ENCODE measurements at places on chromosomes 4 and X.

GRCh38 chr4:156609421-156609820 is 362.2 kb downstream of the PDGFC start:
- no peak for DNase-seq

GRCh38 chr4:15295421-15296162 is 132.2 kb upstream of the C1QTNF7 start:
- DNase-seq: no peak

DNA sequence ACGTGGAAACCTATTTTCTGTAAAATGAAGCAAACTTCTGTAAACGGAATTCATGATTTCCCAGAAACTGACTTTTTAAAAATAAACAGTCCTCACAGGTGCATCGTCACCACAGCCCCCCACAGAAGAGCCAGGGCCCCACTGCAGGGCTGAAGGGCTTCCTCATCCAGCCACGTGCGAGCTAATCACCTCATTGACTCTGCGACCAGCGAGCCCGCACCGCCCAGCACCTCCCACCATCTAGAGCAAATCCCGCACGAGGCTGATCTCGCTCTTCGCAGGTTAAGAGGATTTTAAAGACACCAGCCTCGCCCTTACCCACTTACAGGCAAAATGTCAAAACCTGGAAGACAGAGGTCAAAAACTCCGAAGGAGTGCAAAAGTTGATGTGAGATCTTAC is 14.8 kb downstream of the PPP2R3B start:
- no peak for DNase-seq

- no peak for DNase-seq
Measured at GRCh38 chr4:43990963-43991362, 457.6 kb downstream of the KCTD8 start.

DNA sequence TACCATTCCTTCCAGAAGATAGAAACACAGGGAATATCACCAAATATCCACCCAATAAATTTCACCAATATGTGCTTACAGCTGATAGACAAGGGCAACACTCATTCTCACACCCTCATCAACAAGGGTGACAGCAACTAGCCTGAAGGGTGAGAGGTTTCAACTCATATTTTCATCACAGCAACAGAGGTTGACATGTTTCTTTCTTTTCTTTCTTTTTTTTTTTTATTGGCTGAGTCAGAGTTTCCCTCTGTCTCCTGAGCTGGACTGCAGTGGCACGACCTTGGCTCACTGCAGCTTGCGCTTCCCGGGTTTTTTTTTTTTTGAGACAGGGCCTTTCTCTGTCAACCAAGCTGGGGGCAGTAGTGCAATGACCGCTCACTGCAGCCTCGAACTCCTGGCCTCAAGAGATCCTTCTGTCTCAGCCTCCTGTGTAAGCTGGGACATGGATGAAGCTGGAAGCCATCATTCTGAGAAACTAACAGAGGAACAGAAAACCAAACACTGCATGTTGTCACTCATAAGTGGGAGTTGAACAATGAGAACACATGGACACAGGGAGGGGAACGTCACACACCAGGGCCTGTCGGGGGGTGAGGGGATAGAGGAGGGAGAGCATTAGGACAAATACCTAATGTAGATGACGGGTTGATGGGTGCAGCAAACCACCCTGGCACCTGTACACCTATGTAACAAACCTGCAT is 27.5 kb upstream of the ASMTL start:
- DNase-seq: no peak

DNA sequence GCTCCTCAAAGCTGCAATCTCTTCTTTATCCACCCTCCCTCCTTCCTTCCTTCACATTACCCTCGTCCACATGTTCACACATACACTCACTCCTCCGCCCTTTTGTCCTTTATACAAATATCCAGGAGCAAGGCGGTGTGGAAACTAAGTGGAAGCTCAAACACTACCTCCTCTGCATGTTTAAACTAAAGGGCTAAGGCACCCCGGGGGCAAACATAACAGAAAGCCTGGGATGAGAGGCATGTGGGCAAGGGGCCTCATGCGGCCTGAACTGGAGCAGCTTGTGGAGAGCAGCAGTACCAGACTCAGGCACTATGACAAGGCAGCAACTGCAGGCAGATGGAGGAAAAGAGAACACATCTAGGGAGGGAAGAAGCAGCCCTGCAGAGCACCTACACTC is 9.5 kb downstream of the MAB21L2 start:
- no peak for DNase-seq

DNA sequence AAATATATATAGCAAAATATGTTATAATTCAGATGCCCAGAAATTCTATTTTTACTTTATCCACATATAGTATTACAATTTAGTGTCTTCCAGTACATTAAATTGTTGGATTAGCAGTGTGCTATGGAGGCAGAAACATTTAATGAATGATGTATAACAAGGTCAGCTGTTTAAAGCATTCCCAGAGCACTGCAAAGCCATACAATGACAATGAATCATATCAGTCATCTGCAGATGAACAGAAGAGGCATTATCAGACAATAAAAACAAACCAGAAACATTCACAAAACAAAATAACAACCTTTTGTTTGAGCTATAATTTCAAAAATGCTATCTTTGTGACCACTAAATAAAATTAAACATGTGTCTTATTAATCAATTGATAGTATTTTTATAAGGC is 524.2 kb downstream of the FAT4 start:
- DNase-seq: no peak

DNA sequence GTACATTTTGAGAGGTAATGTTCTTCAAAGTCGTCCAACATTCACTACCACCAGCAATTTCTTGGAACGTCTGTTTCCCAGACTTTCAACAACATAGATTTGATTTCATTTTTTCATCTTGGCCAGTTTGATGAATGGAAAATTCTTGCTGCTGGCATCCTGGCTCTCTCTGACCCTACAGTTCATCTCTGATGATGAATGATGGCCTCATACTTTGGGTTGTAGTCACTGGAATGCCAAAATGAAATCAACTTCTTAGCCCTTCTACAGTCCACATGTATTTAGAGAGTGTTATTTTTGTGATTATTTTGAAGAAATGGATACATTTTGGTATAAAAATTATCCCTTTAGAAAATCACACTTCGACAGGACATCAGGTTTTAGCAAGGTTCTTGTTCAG is 8.8 kb downstream of the CHST7 start:
- no peak for DNase-seq

DNA sequence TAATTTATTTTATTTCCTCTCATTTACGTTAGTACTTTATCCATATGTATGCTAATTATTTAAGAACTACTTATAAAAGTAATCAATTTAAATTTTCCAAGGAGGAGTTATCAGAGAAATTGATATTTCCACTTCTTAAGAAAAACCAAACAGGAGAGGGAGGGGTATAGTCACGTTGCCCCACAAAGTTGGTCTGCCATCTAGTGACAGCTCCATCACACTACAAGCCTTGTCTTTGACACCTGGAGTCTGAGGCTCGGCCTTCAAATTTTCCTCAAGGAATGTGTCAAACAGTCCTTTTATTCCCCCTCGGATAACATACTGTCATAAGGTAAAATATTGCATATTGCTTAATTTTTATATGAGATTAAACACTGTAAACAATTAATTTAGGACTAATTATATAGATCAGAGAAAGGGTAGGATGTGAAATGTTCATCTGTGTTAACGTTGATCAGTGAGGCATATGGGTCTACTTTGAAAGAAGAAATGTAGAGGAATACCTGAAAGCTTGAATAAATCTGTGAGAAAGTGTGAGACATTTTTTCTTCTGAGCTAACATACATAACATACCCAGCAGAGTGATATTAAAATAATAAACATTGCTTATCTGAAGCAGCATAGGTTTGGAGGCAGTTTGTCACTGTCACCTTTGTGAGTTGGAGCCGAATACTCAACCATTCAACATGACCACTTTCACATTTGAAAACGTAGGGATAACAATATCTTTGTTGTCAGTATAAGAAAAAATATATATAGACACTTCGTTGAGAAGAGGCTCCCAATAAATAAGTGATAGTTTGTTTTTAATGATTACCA is 114.4 kb downstream of the GLRA3 start:
- no peak for DNase-seq

GRCh38 chrX:39161611-39162255 is 360.5 kb downstream of the MID1IP1 start:
- no peak for DNase-seq

DNA sequence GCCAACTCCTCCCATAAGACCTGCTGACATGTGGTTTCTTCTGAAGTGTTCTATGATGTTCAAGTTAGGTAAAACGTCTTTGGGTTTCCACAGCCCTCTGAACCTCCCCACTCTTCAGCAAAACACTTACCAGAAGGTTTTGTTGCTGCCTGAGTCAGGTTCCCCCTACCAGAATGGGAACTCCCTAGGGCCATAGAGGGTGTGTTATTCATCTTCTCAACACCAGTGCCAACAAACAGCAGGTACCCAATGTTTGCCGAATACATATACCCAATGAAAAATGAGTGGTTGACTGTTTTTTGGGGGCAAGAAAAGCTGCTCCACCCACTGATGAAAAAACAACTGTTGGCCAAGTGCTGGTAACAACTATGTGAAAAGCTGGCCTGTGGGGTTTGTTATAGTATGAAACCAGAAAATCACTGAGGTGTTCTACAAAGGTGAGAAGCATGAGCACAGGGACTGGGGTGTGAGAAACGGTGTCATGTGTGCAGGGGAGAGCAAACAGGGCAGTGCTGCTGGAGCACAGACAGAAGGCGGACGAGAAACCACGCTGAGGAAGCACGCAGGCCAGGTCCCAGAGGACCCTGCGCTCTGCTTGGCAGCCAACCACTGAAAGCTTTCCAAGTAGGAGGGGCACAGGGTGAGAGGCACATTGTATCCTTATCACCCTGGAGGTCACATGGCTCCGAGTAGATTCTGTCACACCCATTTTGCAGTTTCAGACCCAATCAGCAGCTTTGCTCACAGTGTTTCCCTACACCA is 28.8 kb downstream of the ATP8A1 start:
- peak; percentile 47 for DNase-seq

DNA sequence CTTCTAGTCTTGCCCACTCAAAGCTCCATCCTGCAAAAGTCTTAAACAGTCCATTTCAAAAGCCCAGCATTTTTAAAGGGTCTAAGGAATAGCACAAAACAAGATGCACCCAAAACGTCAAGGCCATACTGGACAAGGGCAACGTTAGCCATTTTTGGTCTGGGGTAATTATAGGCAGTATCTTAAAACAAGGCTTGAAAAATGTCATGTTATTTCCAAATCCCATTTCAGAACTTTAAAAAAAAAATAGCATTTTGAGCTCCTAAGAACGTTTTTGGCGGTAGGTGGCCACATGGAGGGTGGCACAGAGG is 584 bp upstream of the TMEM165 start:
- no peak for DNase-seq

GRCh38 chr4:87502580-87503238 is 26.5 kb downstream of the SPARCL1 start:
- DNase-seq: no peak

- DNase-seq: peak; percentile 46
Measured at GRCh38 chrX:53317365-53318069, 36.1 kb upstream of the IQSEC2 start.

- no peak for DNase-seq
Measured at GRCh38 chrX:14386981-14387380, 142.4 kb upstream of the GLRA2 start.

- no peak for DNase-seq
Measured at GRCh38 chr4:160265014-160265413, 1162.1 kb downstream of the RAPGEF2 start.

DNA sequence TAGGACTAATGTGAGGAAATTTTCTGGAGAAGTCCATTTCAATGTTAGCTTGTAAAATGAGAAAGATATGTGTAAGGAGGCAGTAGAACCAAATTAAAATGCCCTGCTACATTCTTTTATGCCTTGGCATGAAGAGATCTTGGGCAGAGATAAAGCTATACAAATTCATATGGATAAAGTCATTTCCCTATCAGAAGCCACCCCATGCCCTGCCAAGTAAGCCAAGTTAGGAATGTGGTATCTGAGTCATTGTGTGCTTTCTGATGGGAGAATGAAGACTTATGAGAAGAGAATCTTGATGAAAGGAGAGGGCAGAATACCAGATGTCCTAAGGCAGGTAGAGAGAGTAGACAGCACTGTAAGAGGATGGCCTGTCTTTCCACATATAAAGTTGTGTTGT is 83.7 kb downstream of the TEX13A start:
- DNase-seq: no peak

DNA sequence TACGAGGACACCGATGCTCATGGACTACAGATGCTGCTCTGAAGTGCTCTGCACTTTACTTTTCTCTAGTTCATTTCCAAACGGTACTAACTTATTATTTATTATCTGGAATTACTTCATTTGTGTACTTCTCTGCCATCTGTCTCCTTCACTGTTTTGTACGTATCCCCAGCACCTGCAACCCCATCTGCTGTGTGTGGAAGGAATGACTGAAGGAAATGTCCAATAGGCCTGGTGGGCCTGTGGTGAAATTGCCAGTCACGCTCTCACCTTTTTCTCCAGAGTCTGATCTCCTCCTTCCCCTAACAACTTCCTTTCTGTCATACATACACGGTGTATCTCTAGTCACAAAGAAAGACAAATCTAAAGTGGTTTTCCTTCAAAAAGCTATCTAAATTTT is 12.9 kb downstream of the TMEM154 start:
- DNase-seq: no peak

DNA sequence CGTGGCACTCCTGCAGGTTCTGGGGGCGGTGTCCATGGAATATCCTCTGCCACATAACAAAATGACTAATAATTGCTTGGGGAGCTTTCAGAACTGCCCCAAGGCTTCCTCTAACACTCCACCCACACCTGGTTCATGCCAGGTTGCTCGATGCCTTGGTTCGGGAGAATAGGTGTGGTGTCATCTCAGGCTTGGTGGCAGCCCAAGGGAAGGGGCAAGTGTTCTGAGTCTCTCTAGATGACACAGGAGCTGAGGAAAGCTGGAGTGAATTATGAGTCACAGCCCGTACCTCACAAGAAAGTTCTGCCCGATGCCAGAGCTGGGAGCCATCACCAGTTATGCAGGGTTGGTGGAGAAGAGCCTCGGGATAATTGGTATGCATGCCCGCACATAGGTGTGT is 14.7 kb downstream of the FTSJ1 start:
- no peak for DNase-seq

DNA sequence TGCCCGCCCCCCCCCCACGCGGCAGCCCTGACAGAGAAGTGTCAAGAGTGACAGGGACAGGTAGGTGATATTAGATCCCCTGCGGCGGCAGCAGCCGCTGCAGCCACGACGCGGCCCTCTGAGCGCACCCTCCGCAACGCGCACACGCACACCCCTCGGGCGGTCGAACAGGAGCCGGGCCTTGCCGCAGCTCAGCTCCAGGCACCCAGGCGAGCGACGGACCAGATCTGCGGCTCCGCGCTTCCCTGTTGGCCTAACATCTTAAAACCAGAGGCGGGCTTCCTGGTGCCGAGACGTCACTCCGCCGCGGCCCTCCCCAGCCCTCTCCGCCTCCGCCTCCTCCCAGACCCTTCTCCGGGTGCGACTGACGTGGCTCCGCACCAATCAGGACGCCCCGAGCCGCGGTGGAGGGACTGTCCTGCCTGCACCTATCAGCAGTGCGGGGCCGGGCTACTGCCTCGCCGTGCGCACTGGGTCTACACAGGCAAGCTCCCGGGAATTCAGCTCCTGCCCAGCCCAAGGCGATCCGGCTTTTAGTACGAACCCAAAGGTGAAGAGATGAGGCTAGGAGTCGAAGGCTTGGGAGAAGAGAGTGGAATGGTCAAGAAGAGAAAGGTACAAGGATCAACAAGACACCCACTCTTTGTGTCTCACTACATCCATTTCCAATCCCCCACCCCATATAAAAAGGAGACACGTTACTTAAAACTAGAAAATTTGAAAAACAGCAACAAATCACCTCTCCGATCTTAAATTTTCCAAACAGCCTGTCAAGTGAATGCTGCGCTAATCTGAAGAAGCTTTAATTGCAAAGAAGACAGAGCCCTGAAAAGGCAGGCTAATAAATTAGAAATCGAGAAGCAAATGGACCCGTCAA is at the start of gene PITX2:
Gene PITX2 (minus strand): TSS at position 237 of the 877 bp plus-strand sequence. CDS start 617 bp downstream, outside the sequence.
- DNase-seq: no peak

- DNase-seq: no peak
Measured at GRCh38 chr4:105088110-105088879, 58.4 kb upstream of the TET2 start.

All from stimulated activated CD8-positive, alpha-beta memory T cell treated with anti-CD3 and anti-CD28 coated beads, Interleukin-7, amount 100 ng/mL, for 48 hours (primary cell).